ENCODE measurements at places on chromosomes 12 and 14.

GRCh38 chr12:47545938-47546609, 159.8 kb downstream of the RPAP3 start:
- DNase-seq: no peak

DNA sequence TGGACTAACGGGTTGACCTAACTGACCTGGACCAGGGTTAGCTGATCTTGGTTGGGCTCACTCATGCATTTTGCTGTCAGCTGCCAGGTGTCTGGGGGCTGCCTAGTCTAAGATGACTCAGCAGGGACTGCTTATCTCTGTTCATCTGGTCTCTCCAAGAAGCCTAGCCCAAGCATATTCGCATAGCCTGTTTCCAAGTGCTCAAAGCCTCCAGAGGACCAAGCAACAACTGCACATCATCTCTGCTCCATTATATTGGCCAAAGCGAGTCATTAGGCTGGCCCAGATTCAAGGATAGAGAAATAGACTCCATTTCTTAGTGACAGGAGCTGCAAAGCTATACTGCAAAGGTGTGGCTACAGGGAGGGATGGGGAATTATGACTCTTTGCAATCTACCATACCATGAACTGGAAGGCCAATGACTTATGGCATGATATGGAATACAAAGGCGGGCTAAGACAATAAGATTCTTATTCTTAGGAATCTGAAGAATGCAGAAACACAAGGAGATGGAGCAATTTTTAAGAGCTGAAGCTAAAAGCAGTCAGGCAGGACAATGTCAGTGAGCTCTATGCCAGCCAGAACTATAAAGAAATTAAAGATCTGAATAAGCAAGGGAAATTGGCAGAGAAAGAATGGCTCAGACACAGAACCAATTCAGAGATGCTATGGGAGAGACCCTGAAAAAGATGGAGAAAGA, 194.6 kb upstream of the FSCB start:
- DNase-seq: no peak

- DNase-seq: no peak
Observed at GRCh38 chr12:56377310-56377988, 14.8 kb upstream of the APOF start.

DNA sequence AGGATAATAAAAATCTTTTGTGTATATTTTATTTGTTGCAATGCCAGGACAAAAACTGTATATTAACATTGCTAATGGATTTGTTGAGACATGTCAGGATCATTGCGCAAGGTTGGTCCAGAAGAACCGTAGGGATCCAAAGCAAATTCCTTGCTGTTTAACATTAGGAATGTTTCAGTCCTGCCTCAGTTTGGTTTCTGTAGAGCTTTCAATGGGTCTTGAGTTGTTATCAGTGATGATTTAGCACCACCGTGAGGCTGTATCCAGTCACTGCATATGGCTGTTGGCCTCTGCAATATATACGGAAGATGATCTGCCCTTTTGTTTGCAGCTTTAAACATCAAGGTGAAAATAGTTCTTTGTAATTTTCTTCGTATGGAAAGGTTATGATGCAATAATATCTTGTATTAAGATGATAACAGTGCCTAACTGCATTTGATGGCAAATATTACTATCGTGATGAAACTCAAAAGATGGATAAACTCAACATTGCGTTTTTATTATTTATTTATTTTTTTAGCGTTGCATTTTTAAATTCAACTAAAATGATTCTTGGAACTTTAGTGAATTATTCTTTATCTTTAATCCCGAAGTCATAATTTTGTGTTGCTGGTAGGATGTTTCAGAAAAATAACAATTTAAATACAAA, 231.2 kb downstream of the AKAP6 start:
- peak; percentile 12 for DNase-seq

DNA sequence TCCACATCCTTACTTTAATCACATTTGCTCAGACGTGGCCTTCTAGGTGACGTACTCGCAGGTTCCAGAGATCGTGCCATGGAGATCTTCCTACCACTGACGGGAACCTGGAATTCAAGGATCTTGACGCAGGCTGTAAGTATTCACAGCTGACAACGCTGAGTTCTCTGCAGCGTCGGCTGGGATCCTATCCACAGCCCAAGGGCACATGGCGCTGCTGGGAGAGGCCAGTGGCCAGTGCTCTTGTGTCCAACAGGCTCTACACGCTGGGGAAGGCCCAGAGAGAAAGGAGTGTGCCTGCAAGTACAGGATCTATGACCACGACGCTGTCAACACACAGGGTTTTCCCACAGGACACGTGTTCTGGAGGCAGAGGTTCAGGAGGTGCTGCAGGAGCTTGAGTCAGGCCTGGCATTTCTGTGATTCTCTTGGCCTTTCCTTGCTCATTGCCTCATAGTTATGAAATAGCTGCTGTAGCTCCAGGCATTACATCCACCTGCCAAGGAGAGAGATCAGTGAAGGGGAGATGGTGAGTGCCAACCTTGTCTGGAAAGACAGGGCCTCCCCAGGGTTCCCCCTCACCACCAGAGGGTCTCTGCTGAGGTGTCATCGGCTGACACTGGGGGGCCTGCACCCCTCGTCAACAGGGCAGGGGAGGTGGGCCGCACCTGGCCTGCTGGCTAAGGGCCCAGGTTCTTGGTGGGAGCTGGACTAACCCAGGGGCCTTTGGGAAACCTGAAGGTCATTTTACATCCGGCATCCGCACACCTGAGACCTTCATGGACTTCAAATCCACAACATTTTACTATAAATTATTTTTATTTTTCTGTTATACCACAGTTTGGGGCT, 21.3 kb downstream of the LRCOL1 start:
- no peak for DNase-seq

GRCh38 chr12:111873113-111873512, 31.1 kb downstream of the MAPKAPK5 start:
- DNase-seq: no peak

DNA sequence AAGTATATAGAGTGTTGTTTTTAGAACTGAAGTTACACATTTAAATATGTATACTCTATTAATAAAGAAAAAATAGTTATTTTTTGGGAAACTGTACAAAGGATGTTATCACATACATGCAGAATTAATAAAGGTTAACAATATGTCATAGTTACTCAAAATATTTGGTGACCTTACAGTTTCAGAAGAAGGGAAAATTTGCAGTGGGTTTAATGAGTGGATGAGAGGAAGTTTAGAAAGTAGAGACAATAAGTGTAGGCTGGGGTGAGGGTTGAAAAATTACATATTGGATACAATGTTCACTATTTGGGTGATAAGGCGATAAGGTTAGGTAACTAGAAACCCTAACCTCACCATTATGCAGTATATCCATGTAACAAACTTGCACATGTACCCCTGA, 13.5 kb downstream of the WNK1 start:
- DNase-seq: no peak

GRCh38 chr12:3157581-3158323, 80.6 kb downstream of the TSPAN9 start:
- DNase-seq: no peak

- peak; percentile 53 for DNase-seq
Observed at GRCh38 chr14:105487986-105488777, 1.5 kb downstream of the CRIP1 start.

DNA sequence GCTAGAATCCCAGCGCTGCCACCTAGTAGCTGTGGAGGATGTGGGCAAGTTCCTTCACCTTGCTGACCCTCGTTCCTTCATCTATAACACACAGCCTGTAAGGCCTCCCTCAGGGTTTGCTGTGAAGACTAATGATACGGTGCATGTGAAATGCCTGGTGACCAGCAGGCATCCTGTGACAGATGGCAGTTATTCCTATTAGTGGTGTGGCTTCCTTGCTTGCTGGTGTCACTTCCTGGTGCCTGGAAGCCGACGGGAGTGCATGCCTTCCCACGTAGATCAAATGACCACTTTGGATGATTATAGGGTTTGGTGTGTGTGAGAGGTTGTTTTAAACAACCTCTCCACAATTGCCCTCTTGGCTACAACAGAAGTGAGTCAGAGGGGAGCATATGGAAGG, 894.9 kb downstream of the VRK1 start:
- DNase-seq: no peak

DNA sequence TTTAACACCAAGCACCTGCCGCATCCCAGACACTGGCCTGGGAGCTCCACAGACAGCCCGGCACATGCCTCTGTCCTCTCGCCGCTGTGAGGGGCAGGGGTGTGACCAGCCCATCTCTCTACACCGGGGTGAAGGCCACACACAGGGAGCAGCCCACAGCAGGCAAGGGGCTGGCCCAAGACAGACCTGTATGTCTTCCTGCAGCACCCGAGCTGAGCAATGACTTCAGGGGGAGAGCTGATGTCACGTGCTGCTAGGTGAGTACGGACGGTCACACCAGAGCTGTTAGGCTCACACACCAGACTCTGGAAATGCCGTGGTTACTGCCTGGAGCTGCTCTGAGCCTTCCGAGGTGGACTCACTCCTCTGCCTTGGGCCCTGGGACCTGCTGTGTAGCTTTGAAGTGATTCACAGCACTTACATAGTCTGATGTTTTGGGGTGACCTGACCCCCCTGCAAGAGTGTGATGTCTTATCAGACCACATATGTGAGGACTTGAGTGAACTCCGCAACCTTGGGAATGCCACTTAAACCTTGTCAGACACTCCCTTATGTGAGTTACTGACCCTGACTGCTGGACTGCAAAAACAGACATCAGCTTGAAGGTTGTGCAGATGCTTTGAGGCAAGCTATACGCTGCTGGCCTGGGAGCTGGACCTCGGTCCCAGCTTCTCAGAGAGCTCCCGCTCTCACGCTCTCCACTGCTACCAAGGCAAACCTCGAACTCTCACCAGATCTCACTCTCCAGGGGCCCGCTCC, 1.8 kb downstream of the XRCC3 start:
- no peak for DNase-seq
